ENCODE measurements at places on chromosomes 7 and 10.
A peak's percentile ranks its signal among the peaks of the same experiment; 100 is the strongest.

GRCh38 chr10:113992471-113993011 is 51.1 kb upstream of the ADRB1 start:
- no peak overlapping the region for H3K4me3 ChIP-seq
- H3K4me1 ChIP-seq = no peaks in the 10 kb centered on the region
- no peaks in the 10 kb centered on the region for H3K27me3 ChIP-seq
- no peak for DNase-seq
- H3K36me3 ChIP-seq = no peaks in the 10 kb centered on the region

GRCh38 chr10:5411941-5412276 is 448 bp upstream of the NET1 start:
- H3K36me3 ChIP-seq = peaks cover 11% of the 10 kb centered on the region
- peak overlapping the region; percentile 66 for H3K4me3 ChIP-seq
- no peak for DNase-seq

GRCh38 chr7:87058744-87059524 is 520 bp downstream of the ELAPOR2 start:
- no peaks in the 10 kb centered on the region for H3K27me3 ChIP-seq
- H3K4me3 ChIP-seq = peak overlapping the region; percentile 86
- H3K4me1 ChIP-seq = no peaks in the 10 kb centered on the region
- DNase-seq = no peak
- no peaks in the 10 kb centered on the region for H3K36me3 ChIP-seq

DNA sequence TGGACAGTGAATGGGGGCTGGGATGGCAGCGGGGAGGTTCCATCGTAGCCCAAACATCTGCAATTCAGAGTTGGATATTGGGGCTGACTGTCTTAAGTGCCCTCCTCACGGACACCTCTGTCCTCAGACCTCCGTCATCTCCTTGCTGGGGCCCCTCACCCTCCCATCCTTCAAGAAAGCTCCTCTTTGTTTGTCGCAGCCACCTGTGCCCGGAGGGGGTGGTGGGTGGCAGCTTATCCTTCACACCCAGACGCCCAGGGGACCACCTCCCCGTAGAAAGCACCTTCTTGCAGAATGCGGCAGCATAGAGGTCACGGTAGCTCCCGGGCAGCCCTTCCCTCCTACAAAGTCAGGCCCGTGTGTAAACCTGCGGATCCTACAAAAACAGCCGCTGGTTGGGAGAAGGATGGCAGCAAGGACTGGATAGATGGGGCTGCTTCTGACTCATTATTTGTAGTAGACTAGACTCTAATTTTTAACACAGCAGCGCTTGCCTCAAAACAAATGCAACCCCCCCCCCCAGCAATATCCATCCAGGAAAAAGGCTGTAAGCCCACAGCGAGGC is 1.3 kb upstream of the PTPRN2 start:
- H3K4me3 ChIP-seq = no peak overlapping the region
- H3K27ac ChIP-seq = no peak overlapping the region
- no peaks in the 10 kb centered on the region for H3K4me1 ChIP-seq
- H3K36me3 ChIP-seq = no peaks in the 10 kb centered on the region
- peaks cover 38% of the 10 kb centered on the region for H3K27me3 ChIP-seq

DNA sequence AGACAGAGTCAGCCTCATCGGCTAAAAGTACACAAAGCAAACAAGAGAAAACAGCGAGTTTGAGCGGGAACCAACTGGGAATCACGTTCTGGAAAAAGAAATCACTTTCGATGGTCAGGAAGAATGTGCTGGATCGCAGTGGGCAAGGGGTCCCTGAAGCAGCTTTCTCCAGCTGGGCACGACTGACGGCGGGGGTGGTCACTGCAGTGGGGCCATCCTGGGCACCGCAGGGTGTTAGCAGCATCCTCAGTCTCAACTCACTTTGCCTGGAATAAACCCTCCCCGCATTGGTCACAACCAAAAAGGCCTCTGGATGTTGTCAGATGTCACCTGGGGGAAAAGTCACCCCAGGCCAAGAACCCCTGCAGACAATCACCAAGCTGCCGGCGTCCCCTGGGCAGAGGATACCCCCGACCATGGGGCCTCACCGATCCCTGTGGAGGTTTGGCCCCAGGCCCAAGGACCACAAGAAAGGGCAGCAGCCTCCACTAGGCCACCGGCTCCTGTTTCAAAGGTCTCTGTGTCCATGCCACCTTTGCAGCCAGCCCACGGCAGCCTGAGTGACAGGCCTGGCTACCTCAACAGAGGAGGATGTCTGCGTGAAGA is 42.9 kb downstream of the EBF3 start:
- H3K36me3 ChIP-seq = no peaks in the 10 kb centered on the region
- H3K27ac ChIP-seq = no peak overlapping the region
- H3K27me3 ChIP-seq = no peaks in the 10 kb centered on the region
- H3K4me3 ChIP-seq = no peak overlapping the region
- no peak for DNase-seq

- H3K4me3 ChIP-seq = no peak overlapping the region
- H3K4me1 ChIP-seq = peaks cover 5% of the 10 kb centered on the region
- H3K36me3 ChIP-seq = no peaks in the 10 kb centered on the region
- H3K27me3 ChIP-seq = no peaks in the 10 kb centered on the region
- no peak overlapping the region for H3K27ac ChIP-seq
Observed at GRCh38 chr7:27277628-27278027, 35.0 kb downstream of the EVX1 start.

DNA sequence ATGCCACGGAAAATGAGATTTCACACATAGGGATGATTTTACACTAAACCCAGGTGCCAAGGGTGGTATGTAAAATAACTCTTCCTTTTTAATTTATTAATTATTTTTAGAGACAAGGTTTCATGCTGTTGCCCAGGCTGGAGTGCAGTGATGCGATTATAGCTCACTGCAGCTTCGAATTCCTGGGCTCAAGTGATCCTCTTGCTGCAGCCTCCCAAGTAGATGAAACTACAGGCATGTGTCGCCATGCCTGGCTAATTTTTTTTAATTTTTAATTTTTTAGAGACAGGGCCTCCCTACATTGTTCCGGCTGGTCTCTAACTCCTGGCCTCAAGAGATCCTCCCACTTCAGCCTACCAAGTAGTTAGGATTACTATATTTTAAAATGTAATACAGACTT is 2.3 kb upstream of the CNNM1 start:
- H3K4me3 ChIP-seq = no peak overlapping the region
- H3K27ac ChIP-seq = no peak overlapping the region
- peaks cover 17% of the 10 kb centered on the region for H3K27me3 ChIP-seq
- no peak for DNase-seq

- H3K27ac ChIP-seq = no peak overlapping the region
- no peaks in the 10 kb centered on the region for H3K27me3 ChIP-seq
- no peaks in the 10 kb centered on the region for H3K36me3 ChIP-seq
- peaks cover 4% of the 10 kb centered on the region for H3K4me1 ChIP-seq
- H3K4me3 ChIP-seq = no peak overlapping the region
Observed at GRCh38 chr10:14240253-14241189, 90.2 kb downstream of the FRMD4A start.

GRCh38 chr10:35379226-35380137 is 43.2 kb downstream of the CCNY start:
- H3K4me3 ChIP-seq = no peak overlapping the region
- no peaks in the 10 kb centered on the region for H3K27me3 ChIP-seq
- H3K36me3 ChIP-seq = no peaks in the 10 kb centered on the region
- no peak overlapping the region for H3K27ac ChIP-seq
- peaks cover 36% of the 10 kb centered on the region for H3K4me1 ChIP-seq

- H3K4me3 ChIP-seq = no peak overlapping the region
- H3K36me3 ChIP-seq = no peaks in the 10 kb centered on the region
- H3K4me1 ChIP-seq = no peaks in the 10 kb centered on the region
- no peaks in the 10 kb centered on the region for H3K27me3 ChIP-seq
- no peak for DNase-seq
Observed at GRCh38 chr7:2074691-2075090, 158.1 kb downstream of the MAD1L1 start.

DNA sequence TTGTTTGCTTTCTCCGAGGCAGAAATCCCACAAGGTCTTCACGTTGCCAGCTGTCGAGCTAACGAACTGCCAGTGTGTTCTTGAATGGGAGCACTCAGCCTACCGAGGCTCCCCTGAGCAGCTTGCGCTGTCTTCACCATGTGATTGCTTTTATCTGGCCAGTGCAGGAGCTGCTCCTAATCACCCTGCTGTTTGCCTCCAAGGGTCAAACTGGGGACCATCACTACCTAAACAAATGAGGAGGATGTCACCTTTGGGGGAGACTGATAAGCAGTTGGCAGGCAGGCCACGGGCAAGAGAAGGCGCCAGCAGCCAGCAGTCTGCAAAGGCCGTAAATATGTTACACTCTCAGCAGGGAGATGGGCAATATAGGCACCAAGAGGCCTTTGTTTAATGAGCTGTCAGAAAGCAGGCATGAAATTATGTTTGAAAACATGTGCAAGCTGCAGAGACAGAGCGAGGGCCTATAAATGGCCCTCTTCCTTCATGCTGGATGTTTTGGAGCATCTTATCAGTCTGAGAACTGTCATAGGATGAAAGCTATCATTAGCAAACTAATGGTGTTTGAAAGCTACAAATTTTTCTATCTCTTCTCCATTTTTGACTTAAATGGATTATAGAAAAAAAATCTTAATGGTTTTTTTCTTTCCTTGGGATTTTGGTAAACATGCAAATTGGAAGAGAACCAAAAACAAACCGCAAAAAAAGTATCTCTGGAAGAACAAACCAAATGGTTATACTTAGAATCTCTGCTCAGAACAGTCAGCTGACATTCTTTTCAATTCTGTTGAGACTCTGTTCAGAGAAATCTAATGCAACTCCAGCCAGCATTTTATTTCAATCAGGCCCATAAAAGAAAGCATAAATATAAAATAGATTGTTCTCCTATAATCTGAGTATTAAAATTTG is 267.3 kb upstream of the NPVF start:
- no peak overlapping the region for H3K4me3 ChIP-seq
- no peak for DNase-seq
- no peaks in the 10 kb centered on the region for H3K36me3 ChIP-seq
- H3K27me3 ChIP-seq = no peaks in the 10 kb centered on the region

DNA sequence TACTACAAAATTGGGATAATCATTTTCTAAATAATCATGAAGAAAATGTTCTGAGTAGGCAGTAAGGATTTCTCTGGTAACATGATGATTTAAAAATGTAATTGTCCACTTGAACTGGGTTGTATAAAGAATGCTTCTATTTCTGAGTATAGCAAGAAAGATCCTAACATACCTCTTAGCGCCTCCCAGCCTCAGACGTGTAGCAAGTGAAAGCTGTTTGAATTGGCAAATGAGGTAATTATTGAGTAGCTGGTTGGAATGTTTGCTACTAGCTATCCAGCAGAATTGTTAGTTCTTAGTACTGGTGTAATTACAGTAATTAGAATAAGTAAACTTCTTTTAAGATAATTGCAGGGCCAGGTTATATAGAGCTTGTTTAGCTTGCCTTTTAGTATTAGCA is 47.9 kb downstream of the SEPTIN7 start:
- H3K27ac ChIP-seq = no peak overlapping the region
- H3K27me3 ChIP-seq = no peaks in the 10 kb centered on the region
- peaks cover 35% of the 10 kb centered on the region for H3K36me3 ChIP-seq
- no peak overlapping the region for H3K4me3 ChIP-seq

DNA sequence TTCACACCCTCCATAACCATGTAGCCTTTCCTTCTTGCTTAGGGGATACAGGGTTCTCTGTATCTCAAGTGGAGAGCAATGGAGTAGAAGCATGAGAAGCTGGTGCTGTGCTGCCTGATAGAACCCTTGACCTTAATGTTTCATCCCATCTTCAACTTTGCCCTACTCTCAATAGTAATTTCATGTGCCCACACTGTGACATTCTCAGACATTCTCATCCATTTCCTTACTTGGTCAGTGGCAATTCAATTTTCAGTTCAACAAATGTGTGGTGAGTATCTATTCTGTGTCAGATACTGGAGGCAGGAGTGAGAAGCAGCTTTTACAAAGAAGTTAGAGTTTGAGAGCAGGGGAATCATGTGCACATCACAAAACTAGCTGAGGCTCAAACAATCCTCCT is 16.1 kb downstream of the STRIP2 start:
- no peak for DNase-seq
- H3K36me3 ChIP-seq = peaks cover 16% of the 10 kb centered on the region
- H3K4me3 ChIP-seq = no peak overlapping the region
- H3K4me1 ChIP-seq = peaks cover 17% of the 10 kb centered on the region
- no peaks in the 10 kb centered on the region for H3K27me3 ChIP-seq
- no peak overlapping the region for H3K27ac ChIP-seq

DNA sequence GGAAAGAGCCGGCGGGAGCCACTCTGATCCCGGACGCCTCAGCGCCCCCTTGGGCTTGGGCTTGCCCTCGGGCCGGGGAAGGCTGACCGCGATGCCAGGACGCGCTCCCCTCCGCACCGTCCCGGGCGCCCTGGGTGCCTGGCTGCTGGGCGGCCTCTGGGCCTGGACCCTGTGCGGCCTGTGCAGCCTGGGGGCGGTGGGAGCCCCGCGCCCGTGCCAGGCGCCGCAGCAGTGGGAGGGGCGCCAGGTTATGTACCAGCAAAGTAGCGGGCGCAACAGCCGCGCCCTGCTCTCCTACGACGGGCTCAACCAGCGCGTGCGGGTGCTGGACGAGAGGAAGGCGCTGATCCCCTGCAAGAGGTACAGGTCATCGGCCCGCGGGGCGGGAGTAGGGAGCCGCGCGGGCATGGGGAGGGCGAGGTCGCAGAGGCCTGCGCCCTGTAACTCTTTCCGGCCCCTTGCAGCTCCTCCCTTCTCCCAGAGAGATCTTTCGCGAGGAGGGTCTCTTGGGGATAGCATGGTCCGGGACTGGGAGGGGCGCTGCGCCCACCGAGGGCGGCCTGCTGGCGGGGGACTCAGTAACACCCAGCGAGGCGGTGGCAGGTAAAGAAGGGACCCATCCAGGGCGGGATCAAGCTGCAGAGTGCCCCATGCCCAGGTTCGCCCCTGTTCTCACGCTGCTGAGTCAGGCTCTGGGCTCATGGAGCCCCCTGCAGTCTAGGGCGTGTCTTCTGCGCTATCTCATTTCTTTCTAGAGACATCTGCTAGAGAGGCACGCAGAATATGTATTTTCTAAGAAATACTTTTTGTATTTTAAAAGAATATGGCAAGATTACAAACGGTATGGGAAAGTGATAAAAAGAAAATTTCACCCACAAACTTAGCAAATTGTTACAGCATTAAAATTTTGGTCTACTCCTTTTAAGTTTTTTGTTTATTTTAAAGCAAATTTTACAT is 687 bp downstream of the EPDR1 start:
- no peaks in the 10 kb centered on the region for H3K4me1 ChIP-seq
- peak overlapping the region; percentile 33 for H3K4me3 ChIP-seq
- no peak overlapping the region for H3K27ac ChIP-seq
- peaks cover 32% of the 10 kb centered on the region for H3K27me3 ChIP-seq
- no peak for DNase-seq

GRCh38 chr10:127392351-127393235 is 156.5 kb upstream of the NPS start:
- no peaks in the 10 kb centered on the region for H3K4me1 ChIP-seq
- H3K4me3 ChIP-seq = no peak overlapping the region
- DNase-seq = no peak
- H3K27me3 ChIP-seq = no peaks in the 10 kb centered on the region
- no peaks in the 10 kb centered on the region for H3K36me3 ChIP-seq

DNA sequence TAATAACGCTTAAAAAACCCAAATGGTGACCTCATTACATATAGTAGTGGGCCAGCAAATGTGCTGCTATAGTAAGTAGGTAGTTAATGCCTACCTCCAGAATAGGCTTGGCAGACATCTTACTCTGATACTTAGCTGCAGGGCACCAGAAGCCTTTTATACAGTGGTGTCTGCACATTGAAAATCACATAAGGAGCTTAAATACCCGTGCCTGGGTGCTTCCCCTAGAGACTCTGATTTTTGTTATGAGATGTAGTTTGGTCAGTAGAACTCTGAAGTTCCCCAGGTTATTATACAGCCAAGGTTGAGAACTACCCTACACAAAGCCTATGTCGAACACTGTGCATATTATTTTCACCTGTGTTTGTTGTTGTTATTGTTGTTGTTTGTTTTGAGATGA is 47.2 kb downstream of the ANKIB1 start:
- peaks cover 11% of the 10 kb centered on the region for H3K36me3 ChIP-seq
- H3K4me1 ChIP-seq = peaks cover 3% of the 10 kb centered on the region
- no peak for DNase-seq
- H3K27ac ChIP-seq = no peak overlapping the region
- H3K27me3 ChIP-seq = no peaks in the 10 kb centered on the region
- H3K4me3 ChIP-seq = no peak overlapping the region

All from RWPE2 (cell line).